Stimulated activated CD8-positive, alpha-beta memory T cell treated with anti-CD3 and anti-CD28 coated beads, Interleukin-7, amount 100 ng/mL, for 48 hours (primary cell): ENCODE measurements at places on chromosomes 12 and 14.

DNA sequence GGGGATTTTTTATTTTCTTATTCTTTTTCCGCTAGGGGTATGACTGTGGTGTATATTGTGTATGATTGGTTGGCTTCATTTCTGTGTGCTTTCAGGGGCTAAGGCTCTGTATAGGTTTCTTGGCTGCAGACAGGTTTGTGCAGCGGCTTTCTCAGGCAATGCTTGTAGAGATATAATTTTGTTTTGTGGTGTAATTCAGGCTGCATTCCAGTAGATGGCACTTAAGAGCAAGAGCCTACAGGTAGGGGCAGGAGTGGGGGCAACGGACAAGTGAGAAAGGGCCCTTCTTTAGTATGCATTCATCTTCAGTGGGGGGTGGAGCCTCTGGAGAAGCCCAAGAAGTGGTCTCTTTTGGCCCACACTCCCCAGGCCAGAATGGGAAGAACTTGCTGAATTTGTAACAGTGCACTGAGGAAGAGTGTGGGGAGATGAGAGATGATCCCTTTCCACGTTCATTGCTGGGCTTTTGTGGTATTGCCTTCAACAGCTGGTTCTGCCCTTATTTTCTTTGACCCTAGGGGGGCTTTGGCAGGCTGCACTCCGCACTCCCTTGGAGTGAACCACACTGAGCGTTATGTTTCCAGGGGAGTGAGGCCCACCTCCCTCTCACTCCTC, 78.6 kb downstream of the IFNG-AS1 start:
- DNase-seq = no peak

- DNase-seq = no peak
Observed at GRCh38 chr14:28831126-28831525, 64.5 kb downstream of the FOXG1 start.

- DNase-seq = no peak
Observed at GRCh38 chr12:30970559-30971197, 44.1 kb downstream of the TSPAN11 start.

GRCh38 chr14:35277179-35277578, 15.0 kb upstream of the PSMA6 start:
- no peak for DNase-seq

- DNase-seq = no peak
Observed at GRCh38 chr14:43019826-43020225, 1413.2 kb downstream of the LRFN5 start.

DNA sequence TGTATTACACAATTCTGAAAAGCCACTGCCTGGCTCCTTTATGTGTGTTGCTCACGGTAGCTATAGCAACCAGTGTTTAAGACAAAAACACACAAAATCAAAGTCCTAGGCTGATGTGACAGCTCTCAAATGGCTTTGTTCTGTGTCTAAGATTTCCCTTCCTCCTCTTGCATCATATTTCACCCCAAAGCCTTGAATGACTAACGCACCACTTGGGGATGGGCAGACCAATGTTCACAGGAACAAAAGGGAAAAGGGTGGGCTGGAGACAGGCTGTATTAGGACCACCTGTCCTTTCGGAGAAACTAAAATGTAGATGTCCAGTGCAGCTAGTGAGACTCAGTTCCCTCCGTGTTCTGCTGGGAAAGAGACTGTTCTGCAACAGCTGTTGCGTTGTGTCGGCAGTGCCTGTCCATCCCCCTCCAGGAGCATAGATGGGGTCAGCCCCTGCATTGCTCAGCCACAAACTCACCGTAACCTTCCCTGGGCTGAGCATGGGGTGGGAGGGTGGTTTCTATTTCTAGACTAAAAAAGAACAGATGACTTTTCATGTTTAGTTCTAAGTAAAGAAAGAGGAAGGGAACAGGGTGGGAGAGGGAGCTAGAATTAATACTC, 26.8 kb upstream of the DAAM1 start:
- peak; percentile 9 for DNase-seq

DNA sequence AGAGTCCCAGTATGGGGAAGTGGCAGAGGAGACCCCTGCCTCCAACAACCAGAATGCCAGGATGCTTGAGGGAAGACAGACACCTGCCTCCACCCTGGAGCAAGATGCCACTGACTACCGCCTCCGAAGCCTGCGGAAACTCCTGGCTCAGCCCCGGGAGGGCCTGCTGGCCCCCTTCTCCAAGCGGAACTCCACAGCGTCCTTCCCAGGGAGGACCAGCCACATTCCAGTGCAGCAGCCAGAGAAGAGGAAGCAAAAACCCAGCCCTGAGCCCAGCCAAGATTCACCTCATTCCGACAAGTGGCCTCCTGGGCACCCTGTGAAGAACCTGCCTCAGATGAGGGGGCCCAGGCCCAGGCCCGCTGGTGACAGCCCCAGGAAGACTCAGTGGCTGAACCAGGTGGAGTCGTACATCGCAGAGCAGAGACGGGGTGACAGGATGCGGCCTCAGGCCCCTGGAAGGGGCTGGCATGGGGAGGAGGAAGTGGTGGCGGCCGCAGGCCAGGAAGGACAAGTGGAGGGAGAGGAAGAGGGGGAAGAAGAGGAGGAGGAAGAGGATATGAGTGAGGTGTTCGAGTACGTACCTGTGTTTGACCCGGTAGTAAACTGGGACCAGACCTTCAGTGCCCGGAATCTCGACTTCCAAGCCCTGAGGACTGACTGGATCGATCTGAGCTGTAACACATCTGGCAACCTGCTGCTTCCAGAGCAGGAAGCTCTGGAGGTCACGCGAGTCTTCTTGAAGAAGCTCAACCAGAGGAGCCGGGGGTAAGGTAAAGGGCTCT, 93.7 kb downstream of the B4GALNT3 start:
- DNase-seq = peak; percentile 25

GRCh38 chr14:82854901-82855300, 1321.2 kb upstream of the SEL1L start:
- DNase-seq = no peak

GRCh38 chr14:55889124-55889523, 229.1 kb upstream of the PELI2 start:
- DNase-seq = no peak

DNA sequence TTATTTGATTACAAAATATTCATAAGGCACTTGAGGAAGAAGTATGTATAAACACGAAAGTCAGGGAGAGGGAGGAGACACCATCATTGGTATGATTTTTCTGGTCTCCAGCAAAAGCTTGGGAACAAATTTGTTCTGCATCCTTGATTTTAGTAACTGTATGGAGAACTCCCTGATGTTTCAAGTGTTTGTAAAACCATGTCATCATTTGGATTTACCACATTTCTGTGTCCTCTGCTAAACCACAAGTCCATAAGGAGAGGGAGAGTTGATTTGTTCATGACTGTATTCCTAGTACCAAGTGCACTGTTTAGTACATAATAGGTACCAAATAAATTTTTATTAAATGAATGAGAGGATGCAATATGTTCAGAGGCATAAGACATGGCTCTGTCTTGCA, 181.1 kb downstream of the BTG1 start:
- no peak for DNase-seq

DNA sequence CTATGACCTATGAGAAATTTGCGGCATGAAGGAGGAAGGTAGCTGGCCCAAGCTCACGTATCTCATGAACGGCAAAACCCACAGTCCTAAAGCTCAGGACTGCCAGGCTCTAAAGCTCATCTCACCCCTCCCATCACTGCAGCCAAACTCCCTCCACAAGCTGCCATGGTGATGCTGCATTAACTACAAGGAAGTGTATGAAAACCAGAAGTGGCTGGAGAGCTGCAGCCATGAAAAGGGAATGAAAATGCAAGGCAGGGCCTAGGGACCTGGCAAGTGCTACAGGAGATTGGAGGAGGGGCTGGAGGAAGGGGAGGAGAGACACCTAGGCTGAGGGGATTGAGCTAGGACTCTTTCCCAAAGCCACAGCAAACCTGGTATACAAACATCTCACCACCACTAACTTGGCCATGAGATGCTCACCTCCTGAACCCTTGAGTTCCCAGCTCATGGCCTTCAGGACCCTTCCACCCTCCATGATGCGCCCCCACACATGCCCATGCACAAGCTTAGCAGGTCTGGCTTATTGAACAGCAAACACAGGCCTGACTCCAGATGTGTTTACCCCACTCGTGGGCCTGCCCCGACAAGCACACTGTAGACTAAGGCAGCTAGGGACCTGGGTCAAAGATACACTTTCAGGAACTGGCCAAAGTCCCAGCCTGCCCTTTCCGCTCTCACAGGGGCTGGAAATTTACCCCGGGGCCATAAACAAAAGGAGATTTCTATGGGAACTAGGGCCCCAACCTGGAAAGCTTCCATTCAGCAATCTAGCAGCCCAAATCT, 42.0 kb downstream of the LTBP2 start:
- no peak for DNase-seq

GRCh38 chr12:70692681-70693288, 55.6 kb upstream of the PTPRB start:
- DNase-seq = no peak

DNA sequence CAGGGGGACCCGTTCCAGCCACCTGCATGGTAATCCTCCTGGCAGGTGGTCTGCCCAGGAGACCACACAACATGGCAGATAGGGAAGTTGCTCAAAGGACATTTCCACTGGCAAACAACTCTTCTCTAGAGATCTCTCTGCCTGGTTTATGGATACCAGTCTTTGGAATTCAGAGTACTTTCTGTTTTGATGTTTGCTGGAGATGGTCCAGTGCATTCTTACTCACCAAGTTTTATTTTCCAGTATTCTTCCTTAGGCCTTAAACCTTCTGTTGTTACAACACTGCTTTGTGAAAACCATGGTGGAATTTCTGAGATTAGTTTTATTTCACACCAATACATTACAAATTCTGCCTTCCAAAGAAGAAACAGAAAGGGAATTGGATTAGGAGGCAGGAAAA, 428.3 kb downstream of the FUT8 start:
- no peak for DNase-seq

GRCh38 chr12:25089738-25090137, 105.2 kb downstream of the DNAI7 start:
- no peak for DNase-seq

GRCh38 chr14:68937471-68938270, 41.4 kb downstream of the ACTN1 start:
- no peak for DNase-seq

DNA sequence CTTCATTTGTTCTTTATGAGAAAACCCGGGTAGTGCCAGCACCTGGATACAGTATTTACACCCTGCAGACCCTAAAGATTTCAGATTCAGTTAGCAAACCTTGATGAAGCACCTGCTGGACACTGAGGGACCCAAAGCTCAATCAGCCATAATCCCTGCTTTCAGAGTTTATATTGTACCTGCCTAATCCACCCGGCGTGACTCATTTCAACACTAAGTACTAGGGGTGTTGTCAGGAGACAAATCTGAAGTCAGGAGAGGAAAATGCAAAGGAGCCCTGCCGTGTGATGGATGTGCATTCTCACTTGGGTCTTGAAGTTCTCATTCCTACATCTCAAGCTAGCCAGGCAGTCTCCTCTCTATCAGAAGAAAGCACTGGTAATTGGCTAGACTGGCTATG, 176.7 kb upstream of the BCL2L14 start:
- no peak for DNase-seq

GRCh38 chr14:33682760-33683159, 268.1 kb downstream of the EGLN3 start:
- no peak for DNase-seq

DNA sequence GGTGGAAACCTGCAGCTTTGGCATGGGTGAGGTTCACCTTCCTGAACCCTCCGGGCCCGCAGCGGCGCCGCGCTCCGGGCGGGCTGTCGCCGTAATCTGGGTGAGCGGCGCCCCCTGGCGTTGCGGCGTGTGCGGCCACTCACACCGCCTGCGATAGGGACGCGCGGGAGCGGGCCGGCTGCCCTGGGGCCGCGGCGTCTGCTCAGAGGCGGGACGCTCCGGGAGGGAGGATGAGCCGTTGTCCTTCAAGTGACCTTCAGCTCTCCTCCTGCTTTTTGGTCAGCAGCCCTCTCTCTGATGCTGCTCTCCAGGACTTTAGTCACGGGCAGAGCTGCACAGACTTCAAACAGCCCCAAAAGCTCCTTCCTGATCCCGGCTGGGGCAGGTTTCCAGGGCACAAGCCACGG, 211.7 kb upstream of the FKBP4 start:
- peak; percentile 34 for DNase-seq

DNA sequence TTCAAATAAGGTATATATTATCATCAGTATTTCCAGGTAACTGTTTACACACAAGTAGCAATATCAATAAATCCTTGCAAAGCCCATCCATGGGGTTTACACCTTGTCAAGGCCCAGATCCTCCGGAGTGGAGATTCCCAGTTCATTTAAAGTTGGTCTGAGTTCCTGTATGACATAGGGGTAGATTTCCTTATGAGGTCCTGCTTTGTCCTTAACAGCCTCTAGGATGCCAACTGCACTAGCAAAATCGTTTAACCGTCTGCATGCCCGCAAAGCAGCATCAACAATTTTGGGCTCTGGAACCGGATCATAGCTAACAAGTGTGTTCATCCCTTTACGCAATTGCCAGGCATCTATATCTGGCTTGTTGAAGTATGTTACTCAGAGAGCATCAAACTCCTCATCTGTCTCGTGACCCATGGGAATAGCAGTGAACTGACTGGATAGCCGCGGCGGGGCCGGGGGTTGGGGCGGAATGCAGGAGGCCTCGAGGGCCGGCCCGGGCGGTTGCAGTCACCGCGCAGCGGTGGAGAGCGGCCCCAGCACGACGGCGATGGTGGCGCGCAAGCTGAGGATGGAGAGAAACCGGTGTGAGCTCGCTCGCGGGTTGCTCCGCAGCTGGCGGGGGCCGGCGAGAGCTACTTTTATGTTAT, 30.6 kb upstream of the FBXO34 start:
- DNase-seq = no peak

DNA sequence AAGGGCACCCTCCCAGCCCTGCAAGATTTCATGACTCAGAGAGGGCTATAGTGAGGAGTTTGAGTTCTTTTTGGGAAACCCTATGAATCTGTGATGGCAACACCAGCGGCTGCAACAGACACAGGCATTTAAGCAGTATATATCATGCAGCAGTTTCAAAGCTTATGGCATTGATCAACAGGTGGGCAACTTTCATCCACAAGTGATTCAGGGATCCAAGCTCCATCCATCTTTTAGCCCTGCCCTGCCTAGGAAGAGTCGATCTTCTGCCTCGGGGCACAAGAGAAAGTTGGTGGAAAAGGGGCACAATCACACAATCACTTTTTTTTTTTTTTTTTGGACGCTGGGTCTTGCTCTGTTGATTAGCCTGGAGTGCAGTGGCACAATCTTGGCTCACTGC, 8.3 kb upstream of the FAM222A start:
- no peak for DNase-seq

DNA sequence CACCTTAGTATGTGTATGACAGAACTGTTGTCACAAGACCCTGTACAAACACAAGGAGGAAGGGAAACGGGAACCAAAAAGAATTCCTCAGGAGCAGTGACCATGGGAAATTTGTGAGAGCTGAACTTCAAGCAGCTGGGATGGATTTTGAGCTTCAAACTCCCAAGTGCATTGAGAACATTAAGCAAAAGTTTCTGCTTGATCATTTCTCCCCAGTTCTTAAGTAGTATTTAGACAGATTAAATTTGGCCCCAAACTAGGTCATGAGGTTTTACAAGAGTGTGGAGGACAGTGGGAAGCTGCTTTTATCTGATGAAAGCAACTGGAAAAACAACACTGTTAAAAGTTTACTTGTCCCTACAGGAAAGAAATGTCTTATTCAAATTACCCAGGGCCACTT, 206.0 kb upstream of the DCN start:
- no peak for DNase-seq
